ENCODE measurements at places on chromosomes 5 and 9.

GRCh38 chr9:106874031-106874430 is 11.1 kb downstream of the ZNF462 start:
- no peak for DNase-seq

DNA sequence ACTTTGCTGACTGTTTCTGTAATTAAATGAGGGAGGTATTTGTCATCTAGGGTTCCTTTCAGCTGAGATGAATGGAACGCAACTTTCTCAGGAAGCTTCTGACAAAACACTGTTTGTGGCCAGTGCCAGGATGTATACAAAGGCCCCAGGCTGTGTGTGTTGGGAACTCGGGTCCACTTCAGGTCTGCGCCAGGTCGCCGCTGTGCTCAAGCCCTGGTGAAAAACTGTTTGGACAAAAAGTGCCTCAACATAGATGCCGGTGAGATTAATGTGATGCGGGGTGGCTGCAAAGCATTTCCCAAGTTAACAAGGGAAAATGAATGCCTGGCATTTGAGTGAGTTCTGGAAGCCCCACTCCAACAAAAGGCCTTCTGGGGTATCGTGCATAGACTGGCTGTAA is 156.4 kb downstream of the GABBR2 start:
- DNase-seq = no peak

DNA sequence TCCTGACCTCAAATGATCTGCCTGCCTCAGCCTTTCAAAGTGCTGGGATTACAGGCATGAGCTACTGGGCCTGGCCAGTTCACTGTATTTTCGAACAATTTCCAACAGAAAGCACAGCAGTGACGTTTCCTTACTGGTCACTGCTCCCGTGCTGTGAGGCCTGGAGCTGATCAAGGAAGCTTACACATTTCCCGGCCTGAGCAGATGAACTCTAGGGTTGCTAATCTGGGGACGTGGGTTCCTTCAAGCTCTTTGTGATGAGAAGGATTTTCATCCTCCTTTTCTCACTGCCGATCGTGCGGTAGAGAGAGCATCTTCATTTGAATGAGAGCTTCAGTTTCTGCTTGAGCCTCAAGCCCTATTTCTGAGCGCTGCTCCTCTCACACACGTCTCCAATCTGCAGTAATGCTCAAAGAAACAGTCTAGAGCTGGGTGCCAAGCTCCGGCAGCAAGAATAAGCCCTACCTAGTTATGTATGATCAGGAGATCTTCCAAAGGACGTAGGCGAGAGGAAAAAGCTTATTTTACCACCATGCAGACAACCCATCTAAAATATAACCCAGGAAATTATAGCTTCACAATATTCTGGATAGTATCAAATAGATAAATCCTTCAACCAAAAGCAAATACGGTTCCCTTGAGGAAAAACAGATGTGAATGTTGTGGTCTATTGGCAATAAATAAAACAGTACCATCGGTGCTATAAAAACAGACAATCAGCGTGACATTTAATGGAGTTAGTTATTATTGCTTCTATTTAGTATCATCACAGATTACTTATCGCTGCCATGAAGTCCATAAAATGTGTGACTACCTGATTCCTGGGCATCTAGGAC is 7.3 kb upstream of the SPATA24 start:
- DNase-seq = no peak

- DNase-seq = no peak
Observed at GRCh38 chr9:126756876-126757415, 47.9 kb upstream of the ZBTB43 start.

DNA sequence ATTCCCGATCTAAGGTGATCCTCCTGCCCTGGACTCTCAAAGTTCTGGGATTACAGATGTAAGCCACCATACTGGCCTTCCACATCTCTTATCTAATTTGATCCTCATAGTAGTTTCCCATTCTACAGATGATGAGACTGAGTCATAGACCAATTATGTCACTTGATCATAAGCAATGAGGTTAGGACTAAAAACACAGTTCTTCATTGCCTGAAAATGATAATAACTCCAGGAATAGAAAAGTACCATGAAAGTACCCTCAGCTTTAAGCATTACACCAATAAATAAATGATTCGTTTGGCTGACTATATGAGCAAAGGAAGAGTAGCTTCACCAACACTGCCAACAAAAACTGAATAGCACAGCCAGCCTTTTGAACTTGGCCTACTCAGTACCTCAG is 389.5 kb downstream of the ACTL7B start:
- DNase-seq = no peak

GRCh38 chr9:79583952-79584654 is 12.3 kb downstream of the TLE4 start:
- DNase-seq = peak; percentile 37

GRCh38 chr5:168883991-168884390 is 304.8 kb upstream of the PANK3 start:
- no peak for DNase-seq

- no peak for DNase-seq
Observed at GRCh38 chr5:69444127-69444754, 29.3 kb downstream of the MARVELD2 start.

DNA sequence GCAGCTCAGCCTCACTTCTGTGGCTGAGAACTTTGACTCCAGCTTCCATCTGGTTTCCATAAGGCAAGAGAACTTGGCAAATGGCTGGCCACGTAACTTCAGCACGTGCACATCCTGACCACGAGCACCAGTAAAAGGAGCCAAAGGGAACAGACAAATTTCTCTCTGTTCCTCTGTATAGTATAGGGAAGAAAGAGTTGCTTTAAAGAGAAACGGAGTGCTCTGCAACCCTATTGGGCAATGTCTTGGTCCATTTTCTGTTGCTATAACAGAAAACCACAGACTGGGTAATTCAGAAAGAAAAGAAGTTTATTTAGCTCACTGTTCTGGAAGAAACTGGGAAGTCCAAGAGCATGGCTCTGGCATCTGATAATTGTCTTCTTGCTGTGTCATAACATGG is 558.7 kb downstream of the ACTL7B start:
- DNase-seq = no peak

DNA sequence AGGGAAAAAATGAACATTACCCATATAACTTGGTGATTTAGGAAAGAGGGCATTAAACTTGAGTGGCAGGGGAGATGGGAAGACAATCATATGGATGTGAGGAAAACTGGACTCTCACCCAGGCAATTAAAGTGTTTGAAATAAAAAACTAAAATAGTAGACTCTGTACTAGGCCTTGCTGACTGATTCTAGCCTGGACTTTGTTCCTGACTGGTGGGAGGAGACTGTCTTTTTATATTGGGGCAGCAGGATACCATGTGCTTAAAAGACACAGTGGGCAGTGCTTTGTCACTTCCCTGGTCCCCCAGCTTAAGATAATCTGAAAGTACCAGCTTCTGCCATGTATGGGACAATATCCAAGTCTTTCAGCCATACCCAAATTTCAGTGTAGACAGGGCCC is 107.0 kb downstream of the ACTL7B start:
- no peak for DNase-seq

DNA sequence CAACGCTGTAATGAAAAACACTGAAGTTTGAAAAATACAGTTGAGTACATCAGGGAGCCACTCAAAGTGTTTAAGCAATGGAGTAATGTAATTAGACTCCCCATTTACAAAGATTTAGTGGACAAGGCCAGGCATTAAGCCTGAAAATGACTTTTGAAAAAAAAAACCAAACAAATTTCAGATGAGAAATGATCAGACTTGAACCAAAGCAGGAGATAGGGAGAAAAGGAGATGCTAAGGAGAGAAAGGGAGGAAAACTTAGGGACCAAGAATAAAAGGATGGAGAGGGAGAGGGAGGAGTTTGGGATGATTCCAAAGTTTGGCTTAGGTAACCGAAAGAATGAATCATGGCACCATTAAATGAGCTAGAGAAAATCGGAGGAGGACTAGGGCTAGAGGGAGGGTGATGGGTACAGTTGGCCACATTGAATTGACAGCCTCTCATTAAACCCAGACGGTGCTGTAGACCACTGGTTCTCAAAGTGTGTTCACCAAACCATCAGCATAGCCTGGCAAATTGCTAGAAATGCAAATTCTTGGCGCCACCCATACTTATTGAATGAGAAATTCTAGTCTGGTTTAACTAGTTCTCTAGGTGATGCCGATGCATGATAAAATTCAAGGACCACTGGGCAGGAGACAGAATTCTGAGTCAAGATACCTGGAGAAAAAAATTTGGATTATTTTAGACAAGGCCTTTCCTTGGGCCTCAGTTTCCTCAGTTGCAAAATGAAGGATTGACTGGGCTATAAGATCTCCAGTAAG is 6.2 kb upstream of the CPEB4 start:
- no peak for DNase-seq

- DNase-seq = peak; percentile 46
Observed at GRCh38 chr9:3478549-3478953, 47.2 kb downstream of the RFX3 start.

- DNase-seq = no peak
Observed at GRCh38 chr9:13616491-13617035, 337.1 kb upstream of the MPDZ start.

DNA sequence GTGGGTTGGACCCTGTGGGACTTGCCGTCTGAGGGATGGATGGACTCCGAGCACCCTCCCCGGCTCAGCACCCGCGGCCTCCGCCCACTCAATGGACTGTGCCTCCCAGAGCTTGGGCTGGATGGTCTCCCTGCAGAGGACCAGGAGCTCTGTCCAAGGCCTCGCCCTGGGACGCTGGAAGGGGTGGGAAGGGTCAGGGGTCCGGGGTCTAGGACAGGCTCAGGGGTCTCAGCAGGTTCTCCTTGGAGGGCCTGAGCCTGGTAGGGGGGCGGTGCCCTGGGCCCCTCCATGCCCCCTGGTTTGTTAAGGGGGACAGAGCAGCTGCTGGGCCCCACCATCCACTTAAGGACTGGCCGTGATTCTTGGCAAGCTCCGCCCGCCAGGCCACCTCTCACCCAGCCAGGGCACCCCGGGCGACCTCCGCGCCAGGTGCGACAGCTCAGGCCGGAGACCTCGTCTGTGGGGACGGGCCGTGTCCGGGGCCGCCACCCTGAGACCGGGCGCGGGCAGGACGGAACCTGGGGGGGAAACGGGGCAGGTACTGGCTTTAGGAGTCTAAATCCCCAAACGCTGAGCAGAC is 29.2 kb downstream of the EXOC3 start:
- DNase-seq = no peak

DNA sequence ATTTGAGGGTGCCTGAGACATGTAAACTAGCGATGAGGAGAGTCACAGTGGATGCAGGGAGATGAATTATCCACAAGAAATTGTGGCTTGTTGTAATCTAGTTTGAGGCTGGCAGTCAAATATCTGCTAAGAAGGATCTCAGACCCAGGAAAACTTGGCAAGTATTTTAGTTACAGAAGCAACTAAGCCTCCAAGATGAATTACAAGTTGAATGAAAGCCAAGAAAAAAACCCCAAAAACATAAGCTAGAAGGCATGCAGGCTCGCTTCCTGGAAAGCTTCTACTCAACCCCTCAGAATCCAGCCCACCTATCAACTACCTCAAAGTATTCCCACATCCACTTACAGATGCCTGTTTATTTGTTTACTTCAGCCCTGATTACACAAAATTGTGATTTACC is 696.9 kb downstream of the MAT2B start:
- no peak for DNase-seq

DNA sequence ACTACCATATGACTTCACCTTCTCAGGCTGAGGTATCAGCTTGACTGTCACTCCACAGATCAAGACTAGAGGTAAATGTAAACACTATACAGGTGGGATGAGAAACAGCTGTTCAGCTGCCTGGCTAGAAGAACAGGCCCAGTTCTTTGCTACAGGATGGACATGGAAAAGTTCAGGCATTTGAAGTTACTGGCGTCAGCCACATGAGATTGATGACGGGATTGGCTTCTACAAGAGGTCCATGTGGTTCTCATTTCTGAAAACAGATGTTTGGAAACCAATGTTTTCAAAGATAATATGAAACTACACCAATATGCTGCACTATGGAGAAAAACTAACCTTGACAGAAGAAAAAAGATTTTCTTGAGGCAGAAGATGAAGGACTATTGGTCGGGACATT is 324.1 kb downstream of the CDH10 start:
- no peak for DNase-seq

- DNase-seq = no peak
Observed at GRCh38 chr9:22214021-22214420, 204.9 kb upstream of the CDKN2B start.

DNA sequence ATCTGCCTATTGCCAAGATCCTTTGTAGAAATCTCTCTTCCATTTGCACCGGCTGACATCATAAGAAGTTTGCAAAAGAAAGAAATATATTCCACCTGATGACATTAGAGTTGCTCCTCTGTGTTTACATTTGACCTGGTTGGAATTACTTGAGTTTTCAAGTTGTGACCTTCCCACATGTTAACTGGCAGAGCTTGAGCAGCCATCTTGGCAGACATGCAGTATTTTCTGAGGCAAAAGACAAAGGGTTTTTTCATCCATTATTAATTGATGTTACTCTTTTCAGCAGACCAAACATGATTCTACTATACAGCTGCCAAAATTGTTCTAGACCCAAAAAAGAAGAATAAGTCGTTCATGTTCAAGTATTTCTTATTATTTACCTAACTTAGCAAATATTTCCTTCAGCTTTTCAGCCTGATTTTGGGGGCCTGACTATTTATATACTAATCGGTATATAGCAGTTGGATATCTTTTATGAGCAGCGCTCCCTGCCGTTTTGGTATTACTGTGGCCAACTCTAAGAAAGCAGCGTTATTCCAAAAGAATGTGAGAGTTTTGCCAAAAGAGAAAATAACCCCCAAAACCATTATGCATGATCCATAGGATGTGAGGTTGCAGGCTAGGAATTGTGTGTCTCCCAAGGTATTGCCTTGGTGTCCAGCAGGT is 212.9 kb downstream of the PBX3 start:
- no peak for DNase-seq

- DNase-seq = no peak
Observed at GRCh38 chr9:124427281-124427680, 12.0 kb upstream of the PSMB7 start.

GRCh38 chr9:5122116-5122515 is 63.3 kb downstream of the INSL6 start:
- DNase-seq = no peak

- DNase-seq = no peak
Observed at GRCh38 chr5:158485047-158485446, 614.7 kb downstream of the EBF1 start.

GRCh38 chr9:137761032-137761431 is 116.5 kb upstream of the CACNA1B start:
- peak; percentile 46 for DNase-seq

DNA sequence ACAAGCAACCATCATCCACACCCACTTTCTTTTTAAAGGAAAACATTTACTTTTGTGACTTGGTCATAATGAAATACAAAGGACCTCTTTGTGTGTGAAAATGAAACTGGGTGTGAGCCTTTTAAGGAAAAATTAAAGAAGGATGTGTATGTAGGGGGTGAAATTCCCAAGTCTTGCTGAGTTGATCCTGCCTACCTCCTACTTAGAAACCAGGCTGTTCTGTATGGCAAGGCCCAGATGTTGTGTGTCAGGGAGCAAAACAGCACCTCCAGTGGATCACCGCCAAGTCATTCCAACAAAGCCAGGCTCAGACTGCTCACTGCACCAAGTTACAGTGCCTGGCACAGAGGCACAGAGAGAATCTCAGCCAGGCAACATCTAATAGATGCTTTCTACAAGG is 198.5 kb upstream of the FBN2 start:
- DNase-seq = no peak

All from CD4-positive, alpha-beta T cell treated with Interleukin-4 for 4 hours (primary cell).